ENCODE measurements at places on chromosomes 3 and 15. TPM values are rescaled to one million over a fixed set of nuclear protein-coding genes. Genes with fewer than 3 reads are reported as not detected.

GRCh38 chr3:155014953-155015352 is 65.2 kb upstream of the MME start:
- no peaks in the 10 kb centered on the region for H3K36me3 ChIP-seq
- H3K4me1 ChIP-seq = peaks cover 16% of the 10 kb centered on the region
- no peak overlapping the region for H3K4me3 ChIP-seq

GRCh38 chr15:96503276-96503675 is 172.8 kb downstream of the NR2F2 start:
- no peak overlapping the region for H3K27ac ChIP-seq
- no peak overlapping the region for H3K4me3 ChIP-seq
- peaks cover 66% of the 10 kb centered on the region for H3K27me3 ChIP-seq
- no peaks in the 10 kb centered on the region for H3K36me3 ChIP-seq

DNA sequence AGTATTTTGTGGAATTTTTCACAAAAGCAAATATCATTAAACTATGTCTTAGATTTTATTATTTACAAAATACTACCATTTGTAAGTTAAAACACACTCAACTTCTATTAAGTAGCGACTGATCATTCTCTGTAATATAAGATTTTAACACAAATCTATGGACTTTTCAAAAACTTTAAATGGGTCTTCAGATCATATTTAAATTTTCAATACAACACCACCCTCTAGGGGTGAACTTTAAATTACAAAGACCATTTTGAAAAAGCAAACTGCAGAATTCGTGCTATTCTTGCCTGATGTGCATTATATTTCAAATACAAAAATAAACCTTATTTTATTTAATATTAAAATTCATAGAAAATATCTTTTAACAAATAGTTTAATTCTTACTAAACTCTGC is 8.2 kb upstream of the VGLL4 start:
- H3K27me3 ChIP-seq = no peaks in the 10 kb centered on the region
- DNase-seq = no peak
- no peak overlapping the region for H3K4me3 ChIP-seq

DNA sequence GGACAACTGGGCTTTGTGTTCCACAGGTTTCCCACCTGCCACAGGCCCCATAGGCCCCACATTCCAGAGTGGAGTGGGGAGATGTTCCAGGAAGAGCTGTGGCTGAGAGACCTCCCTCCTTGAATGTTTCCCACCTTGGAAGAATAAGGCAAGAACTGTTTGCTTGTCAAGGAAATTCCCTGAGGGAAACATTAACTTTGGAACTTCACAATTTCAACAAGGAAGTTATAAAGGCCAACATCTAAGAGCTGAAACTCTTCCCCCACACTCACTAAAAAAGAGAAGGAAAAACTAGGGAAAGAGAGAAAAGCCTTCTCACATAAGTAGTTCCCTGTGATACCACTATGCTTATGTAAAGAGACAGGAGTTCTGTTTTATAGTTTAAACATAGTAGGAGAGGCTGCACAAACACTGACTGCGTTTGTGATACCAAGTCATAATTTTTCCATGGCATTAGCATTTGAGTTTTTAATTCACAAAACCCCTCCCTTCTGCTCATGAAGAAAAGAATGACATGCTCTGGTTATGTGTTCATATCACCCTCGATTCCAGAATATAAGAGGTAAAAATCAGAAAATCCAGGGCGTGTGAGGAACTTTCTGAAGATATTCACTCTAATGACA is 39.8 kb upstream of the SPRED1 start:
- no peak overlapping the region for H3K4me3 ChIP-seq
- no peaks in the 10 kb centered on the region for H3K36me3 ChIP-seq
- H3K27ac ChIP-seq = peak overlapping the region; percentile 62
- H3K4me1 ChIP-seq = peaks cover 48% of the 10 kb centered on the region

GRCh38 chr3:49482766-49483165 is 12.7 kb downstream of the DAG1 start:
- peaks cover 5% of the 10 kb centered on the region for H3K36me3 ChIP-seq
- peak overlapping the region; percentile 82 for H3K27ac ChIP-seq
- DNase-seq = no peak
- H3K4me1 ChIP-seq = peaks cover 21% of the 10 kb centered on the region

DNA sequence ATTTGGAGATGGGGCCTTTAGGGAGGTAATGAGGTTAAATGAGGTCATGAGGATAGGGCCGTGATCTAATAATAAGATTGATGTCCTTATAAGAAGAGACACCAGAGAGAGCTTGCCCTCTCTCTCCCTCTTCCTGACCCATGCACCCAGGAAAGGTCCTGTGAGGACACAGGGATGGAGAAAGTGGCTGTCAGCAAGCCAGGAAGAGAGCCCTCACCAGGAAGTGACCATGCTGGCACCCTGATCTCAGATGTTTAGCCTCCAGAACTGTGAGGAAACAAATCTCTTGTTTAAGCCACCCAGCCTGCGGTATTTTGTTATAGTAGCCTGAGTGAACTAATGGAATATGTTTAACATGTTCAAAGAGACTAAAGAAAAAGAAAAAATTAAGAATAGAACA is 15.3 kb upstream of the GNB5 start:
- no peak for DNase-seq
- no peaks in the 10 kb centered on the region for H3K27me3 ChIP-seq
- H3K4me1 ChIP-seq = no peaks in the 10 kb centered on the region
- H3K27ac ChIP-seq = no peak overlapping the region

- H3K36me3 ChIP-seq = peaks cover 10% of the 10 kb centered on the region
- no peaks in the 10 kb centered on the region for H3K27me3 ChIP-seq
- peak overlapping the region; percentile 89 for H3K27ac ChIP-seq
- H3K4me1 ChIP-seq = peaks cover 22% of the 10 kb centered on the region
- no peak overlapping the region for H3K4me3 ChIP-seq
Observed at GRCh38 chr15:64544450-64544849, 84.1 kb downstream of the ZNF609 start.

GRCh38 chr3:184395320-184395660 is 15.4 kb downstream of the CHRD start:
- H3K36me3 ChIP-seq = no peaks in the 10 kb centered on the region
- no peaks in the 10 kb centered on the region for H3K4me1 ChIP-seq
- H3K27me3 ChIP-seq = peaks cover 15% of the 10 kb centered on the region
- no peak for DNase-seq
- H3K4me3 ChIP-seq = no peak overlapping the region

DNA sequence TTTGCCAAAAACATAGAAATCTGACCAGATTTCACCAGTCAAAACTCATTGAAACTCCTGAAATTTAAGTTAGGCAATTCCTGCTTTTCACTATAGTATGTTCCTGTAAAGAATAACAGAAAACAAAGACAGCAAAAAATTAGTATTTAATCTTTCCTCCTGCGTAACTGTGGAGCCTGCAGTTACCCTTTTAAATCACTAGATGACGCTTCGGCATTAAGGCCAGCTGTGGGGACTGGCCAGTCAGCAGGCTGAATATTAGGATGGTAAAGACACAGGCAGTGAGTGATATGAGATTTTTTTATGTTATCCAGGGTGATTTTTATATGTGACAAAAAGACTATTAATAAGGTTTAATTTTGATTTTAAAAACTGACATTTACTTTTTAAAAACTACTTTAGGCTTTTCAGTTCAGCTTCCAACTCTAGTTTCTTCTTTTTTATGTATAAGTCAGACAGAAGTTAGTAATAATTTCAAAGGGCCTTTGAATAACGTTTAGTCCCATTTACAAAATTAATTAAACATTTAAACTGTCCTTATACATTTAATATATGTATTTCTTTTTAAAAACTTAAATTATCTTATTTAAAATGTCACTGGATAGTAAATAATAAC is 165.1 kb downstream of the PPM1L start:
- DNase-seq = no peak
- H3K27ac ChIP-seq = no peak overlapping the region
- no peak overlapping the region for H3K4me3 ChIP-seq
- no peaks in the 10 kb centered on the region for H3K27me3 ChIP-seq

DNA sequence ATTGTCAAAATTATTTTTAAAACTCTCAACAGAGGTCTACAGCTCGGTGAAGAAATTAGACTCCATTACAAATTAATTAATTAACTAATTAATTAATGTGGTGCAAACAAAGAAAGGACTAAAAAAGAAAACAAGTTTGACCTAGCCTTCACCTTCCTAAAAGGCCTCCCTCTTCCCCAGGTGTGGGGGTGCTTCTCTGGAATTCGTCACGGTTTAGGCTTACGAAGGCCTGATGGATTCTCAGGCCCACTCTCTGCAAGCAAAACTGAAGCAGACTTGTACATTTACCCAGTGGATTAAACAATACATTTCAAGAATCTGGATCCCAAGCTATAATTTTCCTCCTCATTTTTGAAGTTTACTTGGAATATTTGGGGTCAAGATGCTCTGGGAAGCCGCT is 88.6 kb downstream of the TM4SF4 start:
- H3K36me3 ChIP-seq = peaks cover 12% of the 10 kb centered on the region
- peak overlapping the region; percentile 85 for H3K27ac ChIP-seq
- no peaks in the 10 kb centered on the region for H3K27me3 ChIP-seq
- no peak overlapping the region for H3K4me3 ChIP-seq
- DNase-seq = no peak

DNA sequence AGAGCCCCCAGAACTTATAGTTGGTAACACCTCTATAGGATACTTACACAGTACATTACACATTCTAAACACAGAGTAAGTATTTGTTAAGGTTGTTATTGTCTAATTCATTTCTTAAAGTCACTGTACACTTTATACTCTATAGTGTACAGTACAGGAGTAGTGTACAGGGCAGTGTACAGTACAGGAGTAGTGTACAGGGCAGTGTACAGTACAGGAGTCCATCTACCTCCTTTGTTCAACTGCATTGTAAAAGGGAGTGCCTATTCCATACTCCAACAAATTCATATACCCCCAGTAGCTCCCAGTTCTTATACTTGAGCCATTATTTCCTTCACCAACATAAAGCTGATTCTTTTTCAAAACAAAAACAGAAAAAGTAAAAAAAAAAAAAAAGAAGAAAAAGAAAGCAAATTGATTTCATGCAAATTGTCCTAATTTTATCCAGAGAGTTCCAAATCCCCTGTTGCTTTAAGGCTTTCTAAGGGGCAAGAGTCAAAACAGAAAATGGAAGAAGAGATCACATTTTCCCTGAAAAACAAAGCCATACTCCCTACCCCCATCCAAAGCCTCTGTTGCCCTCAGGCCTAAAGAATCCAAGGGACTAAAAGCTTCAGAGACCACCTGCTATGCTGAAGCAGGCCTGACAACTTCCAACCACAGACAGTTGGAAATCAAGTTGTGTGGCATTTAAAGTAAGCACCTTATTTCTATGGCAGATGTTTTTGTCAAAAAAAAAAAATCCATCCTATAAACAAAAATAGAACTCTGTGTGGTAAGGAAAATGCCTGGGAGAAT is 125.6 kb downstream of the PLCH1 start:
- no peak overlapping the region for H3K27ac ChIP-seq
- no peak for DNase-seq
- no peaks in the 10 kb centered on the region for H3K4me1 ChIP-seq
- H3K27me3 ChIP-seq = no peaks in the 10 kb centered on the region

- H3K36me3 ChIP-seq = peaks cover 7% of the 10 kb centered on the region
- H3K4me1 ChIP-seq = peaks cover 14% of the 10 kb centered on the region
- DNase-seq = no peak
Observed at GRCh38 chr15:90191794-90192509, 9.2 kb upstream of the SEMA4B start.

Gene KLHL40
- not detected for total RNA-seq

Gene SERINC4
- total RNA-seq = 0.09 TPM

Gene SCN5A
- 1.8 TPM for total RNA-seq

Gene KIF23
- 38.7 TPM for total RNA-seq

Gene SFMBT1
- 4.4 TPM for total RNA-seq

Gene CCDC54
- total RNA-seq = not detected

Gene FOXB1
- total RNA-seq = not detected

Gene C3orf22
- total RNA-seq = not detected

Gene SPTSSB
- total RNA-seq = 0.74 TPM

Gene VILL
- total RNA-seq = 16.4 TPM

Gene ADPRH
- 1.9 TPM for total RNA-seq

Gene CPLX3
- total RNA-seq = 0.14 TPM

Data from mesothelial cell of epicardium (in vitro differentiated cells).